ENCODE measurements at places on chromosomes 13 and 19. TPM values are rescaled to one million over a fixed set of nuclear protein-coding genes. Genes with fewer than 3 reads are reported as not detected.

DNA sequence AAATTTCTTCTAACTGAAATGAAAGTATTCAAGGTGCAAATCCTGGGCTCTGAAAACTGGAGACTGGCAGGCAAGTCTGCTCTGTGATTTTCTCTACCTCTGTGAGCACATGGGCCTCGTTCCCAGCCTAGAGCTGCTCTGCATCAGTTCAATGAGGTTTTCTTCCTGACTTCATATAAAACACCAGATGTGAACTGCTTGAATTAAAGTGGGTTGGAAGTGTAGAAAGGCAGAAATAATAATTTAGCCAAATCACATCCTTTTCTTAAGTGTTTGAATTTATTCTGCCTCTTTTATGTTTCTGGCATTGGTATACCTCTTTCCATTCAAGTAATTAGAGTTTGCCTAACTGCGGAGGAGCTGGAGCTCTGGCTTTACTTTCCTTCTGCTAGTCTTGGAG is 540.8 kb downstream of the OLFM4 start:
- DNase-seq, result no peak

DNA sequence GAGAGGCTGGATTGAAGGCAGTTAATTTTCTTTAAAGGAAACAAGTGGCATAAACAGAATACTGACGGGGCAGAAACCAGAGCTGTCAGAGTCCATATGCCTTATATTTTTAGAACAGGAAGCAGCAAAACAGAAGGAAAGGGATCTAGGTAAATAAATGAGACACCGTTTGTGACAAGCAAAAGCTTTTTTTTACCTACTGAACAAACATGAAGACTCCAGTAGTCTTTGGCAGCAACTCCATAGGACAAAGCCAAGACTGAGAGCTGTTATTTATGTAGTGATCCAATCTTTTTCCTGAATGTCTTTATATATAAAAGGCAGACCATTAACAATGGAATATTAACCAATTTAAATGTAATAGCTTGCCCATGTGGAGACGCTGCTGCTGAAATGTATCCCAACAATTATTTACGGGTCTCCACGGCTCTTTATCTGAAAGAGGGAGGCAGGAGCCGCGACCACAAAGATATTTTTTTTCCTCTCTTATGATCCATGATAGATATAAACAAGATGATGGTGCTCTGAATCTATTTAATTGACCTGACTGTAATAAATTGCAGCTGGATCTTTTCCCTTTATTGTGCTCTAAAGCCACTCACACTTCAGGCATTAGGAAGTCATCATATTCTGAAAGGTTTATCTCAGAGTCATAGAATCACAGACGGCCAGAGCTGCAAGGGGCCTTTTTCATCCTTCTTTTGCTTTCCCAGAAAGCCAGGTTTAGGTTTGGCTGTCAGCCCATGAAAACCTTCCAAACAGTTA is 687.8 kb downstream of the EFNB2 start:
- no peak for DNase-seq

- DNase-seq, result no peak
Observed at GRCh38 chr19:37778613-37779126, 716 bp downstream of the ZNF573 start.

DNA sequence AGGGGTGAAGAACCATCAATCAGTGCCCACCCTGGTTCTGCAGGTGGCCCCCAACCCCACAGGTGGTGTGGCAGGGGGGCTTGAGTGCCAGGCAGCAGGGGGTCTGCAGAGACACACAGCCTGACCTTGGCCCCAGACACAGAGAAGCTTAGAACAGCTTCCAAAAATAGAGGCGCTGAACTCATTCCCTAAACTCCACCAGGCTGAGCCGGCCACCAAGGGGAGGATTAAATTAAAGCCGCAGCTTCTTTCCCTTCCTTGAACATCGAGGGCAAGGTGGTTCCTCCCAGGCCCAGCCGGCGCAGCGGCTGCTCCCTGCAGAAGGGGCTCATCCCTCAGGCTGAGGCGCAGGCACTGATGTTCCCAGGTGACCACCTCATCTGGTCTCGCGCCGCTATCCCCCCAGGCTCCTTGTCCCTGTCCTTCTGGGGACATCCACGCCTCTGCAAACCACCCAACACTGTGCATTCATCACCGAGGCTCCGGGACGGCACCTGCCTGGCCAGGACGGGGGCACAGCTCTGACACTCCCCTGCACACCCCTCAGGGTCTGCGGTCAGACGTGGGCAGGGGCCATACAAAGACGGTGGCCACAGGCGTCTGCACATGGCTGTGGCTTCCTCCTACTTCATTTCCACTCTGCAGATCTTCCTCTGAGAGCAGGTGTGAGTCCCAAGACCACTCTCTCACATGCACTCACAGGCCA is 30.9 kb downstream of the LAMP1 start:
- DNase-seq, result no peak

Gene SPRYD7
- total RNA-seq, result 4.1 TPM

- no peak for DNase-seq
Observed at GRCh38 chr13:34507630-34508029, 434.4 kb upstream of the NBEA start.

DNA sequence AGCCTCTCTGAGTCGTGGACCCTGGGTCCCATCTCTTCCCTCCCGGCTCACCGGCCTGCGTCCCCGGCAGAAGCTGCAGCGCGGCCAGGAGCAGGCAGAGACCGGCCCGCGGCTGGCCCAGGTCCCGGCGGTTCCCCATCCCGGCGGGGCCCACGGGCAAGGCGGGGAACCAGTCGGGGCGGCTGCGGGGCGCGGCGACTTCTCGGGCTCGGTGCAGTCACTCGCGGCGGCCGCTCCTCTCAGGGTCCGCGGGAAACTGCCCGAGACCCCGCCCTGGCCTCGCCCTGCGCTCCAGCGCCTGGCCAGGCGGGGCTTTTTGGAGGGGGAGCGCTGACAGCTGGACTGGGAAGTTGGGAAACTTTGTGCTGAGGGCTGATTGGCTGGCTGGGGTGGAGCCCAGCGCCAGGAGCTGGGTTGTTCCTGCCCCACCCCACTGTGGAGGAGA is at the start of gene COL5A3:
Gene COL5A3, minus strand, starts transcription at position 258 of the 445 bp plus-strand sequence. Its CDS starts 119 bp downstream, at position 139.
- no peak for DNase-seq

DNA sequence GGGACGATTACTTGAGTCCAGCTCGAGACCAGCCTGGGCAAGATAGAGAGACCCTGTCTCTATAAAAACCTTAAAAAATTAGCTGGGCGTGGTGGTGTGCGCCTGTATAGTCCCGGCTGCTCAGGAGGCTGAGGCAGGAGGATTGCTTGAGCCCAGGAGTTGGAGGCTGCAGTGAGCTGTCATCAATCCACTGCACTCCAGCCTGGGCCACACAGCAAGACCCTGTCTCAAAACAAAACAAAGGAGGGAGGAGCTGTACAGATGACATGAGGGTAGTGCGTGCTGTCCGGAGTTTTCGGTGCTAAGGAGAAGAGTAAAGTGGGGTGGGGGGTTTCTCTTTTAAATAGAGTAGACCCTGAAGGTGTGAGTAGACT is 22.6 kb downstream of the HDGFL2 start:
- no peak for DNase-seq

Gene PODNL1
- 3.5 TPM for total RNA-seq

GRCh38 chr19:46218160-46218559 is 11.4 kb upstream of the IGFL1 start:
- no peak for DNase-seq

GRCh38 chr13:112194579-112194978 is 127.6 kb downstream of the SOX1 start:
- no peak for DNase-seq

GRCh38 chr13:97027162-97027554 is 32.9 kb upstream of the OXGR1 start:
- DNase-seq, result no peak

DNA sequence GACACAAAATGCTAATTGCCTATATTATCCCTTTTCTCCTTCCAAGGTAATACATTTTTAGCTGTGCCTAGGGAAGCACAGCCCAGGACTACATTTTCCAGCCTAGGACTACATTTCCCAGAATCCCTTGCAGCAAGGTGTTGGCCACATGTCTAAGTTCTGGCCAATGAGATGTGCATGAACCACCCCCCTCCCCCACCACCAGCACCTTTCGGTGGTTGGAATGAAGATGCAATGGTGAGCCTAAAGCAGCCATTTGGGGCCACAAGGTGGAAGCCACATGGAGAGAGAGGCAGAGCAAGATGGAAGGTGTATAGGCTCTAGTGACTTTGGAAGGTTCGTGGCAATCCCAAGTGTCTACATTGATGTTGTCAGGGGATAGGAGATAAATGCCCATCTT is 16.2 kb downstream of the UNC13A start:
- no peak for DNase-seq

Gene MCEMP1
- 0.92 TPM for total RNA-seq

GRCh38 chr13:30757026-30757742 is 21.8 kb downstream of the ALOX5AP start:
- no peak for DNase-seq
